ENCODE measurements at places on chromosomes 6 and 20.

DNA sequence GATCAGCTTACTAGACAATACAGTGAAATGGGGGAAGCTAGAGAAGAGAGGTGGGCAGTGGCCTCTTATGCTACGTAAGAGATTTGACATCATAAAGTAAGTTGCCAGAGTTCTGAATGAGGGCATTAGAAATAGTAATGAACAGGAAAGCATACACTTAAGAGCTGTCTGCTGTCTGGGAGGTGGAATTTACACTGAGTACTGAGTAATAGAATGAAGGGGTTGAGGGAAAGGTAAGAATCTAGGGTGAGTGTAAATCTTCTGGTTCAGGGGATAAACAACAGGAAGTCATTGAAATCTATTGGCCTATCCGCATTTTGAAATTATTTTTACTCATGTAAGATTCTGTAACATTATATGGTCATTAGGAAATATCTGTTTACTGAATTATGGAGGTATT lies 35.8 kb downstream of the HLA-DMB start:
- DNase-seq: no peak

DNA sequence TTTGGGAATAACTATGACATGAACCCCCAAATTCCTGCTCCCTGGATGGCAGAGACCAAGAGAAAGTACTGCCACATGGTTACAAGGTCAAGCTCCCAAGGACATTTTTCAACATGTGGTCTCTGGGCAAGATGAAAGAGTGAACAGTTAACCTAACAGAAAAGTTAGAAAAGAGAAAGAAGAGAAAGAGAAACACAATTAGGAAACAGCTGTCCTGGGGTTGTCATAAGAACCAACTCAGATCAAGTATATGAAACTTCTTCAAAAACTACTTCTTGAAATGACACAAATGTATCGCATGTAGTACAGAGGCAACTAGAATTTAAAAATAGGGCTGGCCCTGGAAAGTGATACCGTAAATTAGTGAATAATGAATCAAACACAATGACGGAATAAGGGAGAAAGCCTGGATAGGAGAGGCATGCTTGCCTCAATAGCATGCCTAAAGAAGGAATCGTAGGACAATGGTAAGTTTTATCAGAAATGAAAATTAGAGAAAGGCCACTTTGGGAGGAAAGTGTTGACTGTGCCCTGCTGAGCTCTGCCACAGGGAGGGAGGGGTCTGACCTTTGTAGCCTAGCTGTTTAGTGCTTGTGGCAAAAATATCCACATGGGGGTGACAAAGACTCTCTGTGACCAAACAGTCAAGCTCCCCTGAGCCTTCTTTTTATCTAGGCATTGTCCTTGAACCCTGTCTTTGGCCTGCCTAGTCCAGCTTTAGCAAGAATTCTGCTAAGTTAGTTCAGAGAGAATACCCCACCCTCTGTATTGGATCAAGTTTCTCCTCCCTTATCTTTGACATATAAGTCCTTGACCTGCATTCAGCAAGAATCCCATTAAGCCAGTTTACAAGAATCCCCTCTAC lies 4.3 kb upstream of the DCBLD1 start:
- DNase-seq: no peak

GRCh38 chr6:100427452-100427851 lies 37.3 kb downstream of the SIM1 start:
- DNase-seq: no peak

- peak; percentile 48 for DNase-seq
Measured at GRCh38 chr20:46545077-46545826, 5.2 kb downstream of the OCSTAMP start.

DNA sequence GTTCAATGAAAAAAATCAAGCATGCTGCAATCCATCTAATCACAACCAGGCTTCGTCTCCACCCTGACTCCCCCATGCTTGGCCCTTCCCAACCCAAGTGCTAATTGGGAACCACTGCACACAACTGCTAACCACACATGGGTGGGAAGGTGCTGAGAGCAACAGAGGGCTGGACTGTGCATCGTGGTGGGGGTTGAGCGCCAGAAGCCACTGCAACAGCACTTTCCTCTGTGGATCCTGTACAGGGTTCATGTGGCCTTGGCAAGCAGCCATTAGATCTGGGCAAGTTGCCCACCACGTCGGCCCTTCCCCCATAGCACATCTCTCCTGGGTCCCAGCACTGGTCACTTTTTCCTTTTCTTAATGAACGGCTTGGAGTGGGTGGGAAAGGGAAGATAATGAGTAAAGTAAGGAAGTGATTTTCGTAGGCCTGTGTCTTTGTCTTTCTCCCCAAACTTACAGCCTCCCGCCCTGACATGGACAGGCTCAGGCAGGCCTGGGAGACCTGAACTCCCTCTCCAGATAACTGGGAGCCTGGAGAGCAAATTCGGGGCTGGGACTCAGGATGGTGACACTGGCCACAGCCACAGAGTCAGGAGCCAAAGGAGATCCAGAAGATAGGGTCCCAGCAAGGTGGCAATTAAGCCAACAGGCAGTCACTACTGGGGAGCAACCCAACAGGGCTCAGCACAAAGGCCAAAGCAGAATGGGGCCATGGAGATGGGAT lies 34.4 kb upstream of the MRPS10 start:
- DNase-seq: no peak

GRCh38 chr20:18909254-18909653 lies 95.7 kb downstream of the SCP2D1 start:
- no peak for DNase-seq

- DNase-seq: no peak
Measured at GRCh38 chr6:7887278-7887991, 23.2 kb downstream of the TXNDC5 start.

- DNase-seq: no peak
Measured at GRCh38 chr6:149935668-149936067, 6.1 kb upstream of the ULBP2 start.

DNA sequence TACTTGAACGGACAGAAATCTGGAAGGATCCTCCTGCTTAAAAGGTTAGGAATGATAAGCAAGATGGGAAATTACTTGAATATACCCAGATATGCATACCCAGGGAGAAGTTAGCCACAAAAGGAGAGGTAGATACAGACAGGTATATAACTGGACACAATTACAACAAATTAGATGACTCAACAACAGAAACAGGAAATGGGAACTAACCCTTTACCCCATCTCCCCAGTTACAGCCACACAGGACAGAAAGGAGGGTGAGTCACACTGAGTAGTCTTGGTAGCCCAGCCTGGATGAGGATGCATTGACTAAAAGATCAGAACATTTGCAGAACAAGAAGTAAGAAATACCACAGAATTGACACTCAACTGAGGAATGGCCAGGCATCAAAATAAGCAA lies 61.2 kb downstream of the C6orf52 start:
- no peak for DNase-seq

DNA sequence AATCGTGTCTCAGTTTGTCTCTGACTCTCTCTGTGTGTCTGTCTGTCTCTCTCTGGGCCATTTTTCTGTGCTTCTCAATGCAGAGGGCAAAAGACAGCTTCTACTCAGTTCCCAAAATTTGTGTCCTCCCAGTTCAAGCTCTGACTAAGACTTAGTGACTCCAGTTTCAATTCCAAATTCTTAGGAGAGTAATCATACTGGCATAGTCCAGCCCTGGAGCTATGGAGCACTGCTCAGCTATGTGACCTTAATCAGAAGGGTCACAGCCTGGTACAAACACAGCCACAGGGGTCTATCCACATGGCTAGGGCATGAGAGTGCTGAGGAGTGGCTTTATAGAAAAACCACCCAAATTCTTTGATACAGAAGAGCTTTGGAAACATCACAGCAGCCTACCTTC lies 91.9 kb downstream of the FOXF2 start:
- no peak for DNase-seq

GRCh38 chr6:142746524-142746923 lies 198.5 kb downstream of the HIVEP2 start:
- DNase-seq: peak; percentile 13

DNA sequence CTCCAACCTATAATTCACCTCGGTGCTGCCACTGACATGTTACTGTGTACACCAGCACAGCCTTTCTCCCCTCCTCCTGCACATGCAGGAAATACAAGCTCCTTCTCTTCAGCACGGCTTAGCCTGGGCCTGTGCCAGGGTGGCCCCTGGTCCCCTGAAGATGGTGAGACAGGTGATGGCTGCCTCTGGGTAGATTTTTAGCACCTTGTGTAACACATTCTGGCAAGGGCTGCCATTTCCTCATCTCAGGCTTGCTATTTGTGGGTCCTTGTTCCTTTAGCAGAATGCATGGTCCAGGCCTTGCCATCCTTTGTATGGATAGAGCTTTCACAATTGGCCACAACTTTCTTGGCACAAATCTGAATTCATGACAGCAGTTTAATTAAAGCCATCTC lies 151.3 kb downstream of the CDC5L start:
- DNase-seq: no peak

DNA sequence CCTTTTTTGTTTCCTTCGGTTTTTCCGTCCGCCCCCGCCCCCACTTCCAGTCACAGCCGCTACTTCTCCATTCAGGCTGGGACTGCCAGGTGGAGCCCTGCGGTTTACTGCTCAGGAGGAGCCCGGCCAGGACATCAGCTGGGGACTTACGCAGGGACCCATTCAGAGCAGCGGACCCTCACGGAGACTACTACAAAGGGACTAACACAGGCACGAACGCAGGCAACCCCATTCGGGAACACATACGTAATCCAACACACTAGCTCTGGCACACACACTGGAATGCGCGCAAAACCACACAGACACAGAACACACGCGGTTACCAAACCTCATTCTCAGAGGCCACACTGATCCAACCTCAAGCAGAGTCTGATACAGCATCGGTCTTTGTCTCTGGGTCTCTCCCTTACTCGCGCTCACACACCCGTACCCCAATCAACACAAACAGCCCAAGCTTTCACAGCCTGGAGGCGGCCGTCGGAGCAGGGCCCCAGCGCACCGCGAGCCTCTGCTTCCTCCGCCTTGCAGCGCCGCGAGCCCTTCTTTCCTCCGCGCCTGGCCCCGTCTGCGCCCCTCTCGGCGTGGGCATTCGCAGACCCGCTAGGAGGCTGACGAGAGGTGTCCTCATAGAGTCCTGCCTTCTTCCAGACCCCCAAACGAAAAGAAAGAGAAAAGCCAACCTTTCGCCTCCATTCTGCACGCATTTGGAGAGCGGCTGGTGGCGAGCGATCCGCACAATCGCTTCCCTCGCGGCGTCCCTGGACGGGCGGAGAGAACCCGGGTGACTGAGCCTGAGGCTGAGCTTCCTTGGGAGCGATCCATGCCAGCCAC lies 1.1 kb upstream of the SLC32A1 start:
- no peak for DNase-seq

- no peak for DNase-seq
Measured at GRCh38 chr6:57109880-57110279, 19.9 kb downstream of the ZNF451 start.

GRCh38 chr6:134634466-134634865 lies 315.4 kb downstream of the ALDH8A1 start:
- DNase-seq: no peak

- no peak for DNase-seq
Measured at GRCh38 chr20:5973971-5974370, 23.5 kb downstream of the MCM8 start.

- DNase-seq: no peak
Measured at GRCh38 chr6:32883789-32884188, 29.8 kb downstream of the PSMB9 start.

DNA sequence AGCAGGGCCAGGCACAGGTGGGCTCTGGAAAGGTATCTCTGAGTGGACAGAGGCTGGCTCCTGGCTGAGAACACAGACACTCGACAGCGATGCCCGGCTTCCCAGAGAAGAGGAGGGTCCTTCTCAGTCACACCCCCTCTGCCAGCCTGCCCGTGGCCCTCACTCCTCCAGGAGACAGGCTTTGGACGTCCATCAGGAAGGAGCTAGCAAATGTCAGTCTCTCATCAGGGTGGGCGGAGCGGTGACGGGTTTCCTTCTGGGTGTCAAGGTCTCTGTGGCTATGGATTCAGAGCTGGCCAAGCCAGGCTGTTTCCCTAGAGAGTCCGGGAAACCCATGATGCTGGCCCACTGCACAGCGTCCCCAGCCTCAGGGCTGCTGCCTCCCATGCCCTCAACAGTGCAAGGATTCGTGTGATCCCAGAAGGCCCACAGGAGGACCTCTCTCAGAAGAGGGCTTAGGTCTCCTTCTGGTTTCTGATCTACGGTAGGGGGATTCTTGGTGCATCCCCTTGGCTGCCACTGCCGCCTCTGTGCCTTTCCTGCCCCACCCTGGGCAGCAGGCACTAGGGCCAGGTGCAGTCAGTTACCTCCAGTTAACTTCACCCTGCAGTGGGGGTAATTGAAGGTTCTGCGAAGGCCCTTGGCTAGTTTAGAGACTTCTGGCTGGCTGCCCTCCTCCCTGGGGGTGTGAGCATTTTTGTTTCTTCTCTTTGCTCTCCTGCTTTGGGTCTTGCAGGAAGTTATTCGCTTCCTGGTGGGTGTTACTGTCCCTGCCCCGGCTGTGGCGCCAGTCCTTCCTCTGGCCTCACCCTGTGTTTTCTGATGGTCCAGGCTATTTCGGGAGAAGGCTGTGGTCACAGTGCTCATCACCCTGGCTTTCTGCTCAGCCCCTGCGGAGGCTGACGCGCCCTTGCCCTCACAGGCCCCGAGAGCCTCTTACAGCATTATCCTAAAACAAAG lies 80.2 kb downstream of the CDH4 start:
- DNase-seq: no peak

GRCh38 chr20:59772373-59772705 lies 161.1 kb downstream of the SYCP2 start:
- DNase-seq: no peak

DNA sequence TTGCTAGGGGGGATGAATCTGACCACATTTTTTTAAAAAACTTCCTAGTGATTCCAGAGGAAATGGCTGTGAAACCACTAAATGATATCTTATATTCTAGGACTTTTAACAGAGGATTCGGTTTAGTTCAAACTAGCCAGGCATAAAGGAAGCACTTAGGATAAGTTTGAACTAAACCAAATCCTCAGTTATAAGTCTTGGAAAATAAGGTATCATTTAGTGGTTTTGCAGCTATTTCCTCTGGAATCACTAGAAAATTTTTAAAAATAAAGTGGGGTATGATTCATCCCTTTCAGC lies 327.9 kb upstream of the QKI start:
- DNase-seq: no peak

- DNase-seq: no peak
Measured at GRCh38 chr6:38172739-38173410, 353.3 kb downstream of the ZFAND3 start.

- DNase-seq: no peak
Measured at GRCh38 chr6:139016337-139017213, 12.0 kb upstream of the ABRACL start.

GRCh38 chr6:111555036-111555435 lies 50.6 kb downstream of the TRAF3IP2 start:
- DNase-seq: no peak

GRCh38 chr20:14199111-14199510 lies 138.3 kb downstream of the FLRT3 start:
- no peak for DNase-seq

GRCh38 chr6:30162265-30163089 lies 869 bp upstream of the TRIM15 start:
- DNase-seq: no peak

- DNase-seq: no peak
Measured at GRCh38 chr6:110287462-110288341, 70.4 kb downstream of the METTL24 start.

GRCh38 chr20:61516346-61517208 lies 264.5 kb downstream of the CDH4 start:
- DNase-seq: no peak

GRCh38 chr20:40359131-40359912 lies 329.7 kb downstream of the MAFB start:
- DNase-seq: no peak

GRCh38 chr20:34131491-34131890 lies 19.4 kb upstream of the EIF2S2 start:
- DNase-seq: no peak

All from stimulated activated CD4-positive, alpha-beta T cell treated with anti-CD3 and anti-CD28 coated beads, Interleukin-4, amount 100 ng/mL, for 24 hours (primary cell).